ENCODE measurements at places on chromosomes 12 and 14.
A peak's percentile ranks its signal among the peaks of the same experiment; 100 is the strongest.

DNA sequence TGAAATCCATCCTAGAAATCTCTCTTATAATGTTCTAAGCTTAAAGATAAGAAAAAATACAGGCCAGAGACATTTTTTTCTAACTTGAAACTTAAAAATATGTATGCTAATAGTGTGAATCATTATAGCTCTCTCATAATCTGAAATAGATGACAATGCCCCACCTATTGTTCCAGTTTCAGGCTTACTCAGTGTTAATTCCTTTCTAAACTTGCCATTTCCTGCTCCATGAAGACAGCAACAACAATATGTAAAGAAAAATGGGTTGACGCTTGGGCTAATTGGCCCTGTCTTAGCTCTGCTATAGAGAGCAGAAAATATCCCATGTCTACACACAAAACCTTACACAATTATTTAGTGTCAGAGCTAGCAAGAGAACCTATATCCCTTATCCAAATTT is 37.1 kb downstream of the LMO3 start:
- DNase-seq = no peak

DNA sequence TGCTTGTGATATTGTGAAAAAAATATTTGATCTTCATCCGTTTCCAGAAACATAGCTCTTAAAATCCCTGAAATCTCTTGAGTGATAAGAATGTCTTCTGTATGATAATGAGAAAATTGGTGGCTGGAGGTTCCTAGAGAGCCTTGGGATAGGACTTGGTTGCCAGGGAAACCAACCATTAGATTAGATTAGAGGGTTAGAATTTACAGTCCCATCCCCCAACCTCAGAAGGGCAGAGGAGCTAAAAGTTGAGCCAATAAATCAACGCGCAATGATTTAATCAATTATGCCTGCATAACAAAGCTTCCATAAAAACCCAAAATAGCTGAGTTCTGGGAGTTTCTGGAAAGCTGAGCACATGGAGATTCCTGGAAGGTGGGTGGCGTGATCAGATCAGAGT is 10.6 kb downstream of the SEL1L start:
- no peak for DNase-seq

DNA sequence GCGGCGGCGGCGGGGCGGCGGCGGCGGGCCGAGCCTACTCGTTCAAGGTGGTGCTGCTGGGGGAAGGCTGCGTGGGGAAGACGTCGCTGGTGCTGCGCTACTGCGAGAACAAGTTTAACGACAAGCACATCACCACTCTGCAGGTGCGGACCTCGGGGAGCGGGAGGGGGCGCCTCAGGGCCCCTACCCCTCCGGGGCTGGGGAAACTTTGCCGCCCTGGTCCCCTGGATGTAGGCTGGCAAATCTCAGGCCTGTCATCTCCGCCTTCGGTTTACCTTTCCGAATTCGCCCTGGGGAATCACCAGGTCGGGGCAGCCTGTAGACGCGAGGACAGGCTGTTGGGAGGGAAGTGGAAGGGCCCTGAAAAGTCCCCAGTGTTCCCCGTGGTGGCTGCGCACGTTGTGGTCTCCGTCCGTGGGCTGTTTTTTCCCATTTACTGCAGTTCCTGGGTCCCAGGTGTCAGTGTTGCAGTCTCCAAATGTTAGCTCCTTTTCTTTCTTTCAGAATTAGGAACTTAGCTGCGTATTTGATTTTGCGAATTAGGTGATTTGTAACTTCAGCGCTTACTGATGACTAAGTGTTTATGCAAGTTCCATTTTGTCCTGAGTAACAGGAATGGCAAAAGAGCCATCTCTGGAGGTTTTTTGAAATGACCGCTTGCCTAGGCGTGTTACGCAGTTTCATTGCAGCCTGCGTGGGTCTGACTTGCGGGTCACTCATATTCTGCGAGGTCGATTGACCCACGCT is 656 bp downstream of the RAB21 start:
- DNase-seq = peak; percentile 18

DNA sequence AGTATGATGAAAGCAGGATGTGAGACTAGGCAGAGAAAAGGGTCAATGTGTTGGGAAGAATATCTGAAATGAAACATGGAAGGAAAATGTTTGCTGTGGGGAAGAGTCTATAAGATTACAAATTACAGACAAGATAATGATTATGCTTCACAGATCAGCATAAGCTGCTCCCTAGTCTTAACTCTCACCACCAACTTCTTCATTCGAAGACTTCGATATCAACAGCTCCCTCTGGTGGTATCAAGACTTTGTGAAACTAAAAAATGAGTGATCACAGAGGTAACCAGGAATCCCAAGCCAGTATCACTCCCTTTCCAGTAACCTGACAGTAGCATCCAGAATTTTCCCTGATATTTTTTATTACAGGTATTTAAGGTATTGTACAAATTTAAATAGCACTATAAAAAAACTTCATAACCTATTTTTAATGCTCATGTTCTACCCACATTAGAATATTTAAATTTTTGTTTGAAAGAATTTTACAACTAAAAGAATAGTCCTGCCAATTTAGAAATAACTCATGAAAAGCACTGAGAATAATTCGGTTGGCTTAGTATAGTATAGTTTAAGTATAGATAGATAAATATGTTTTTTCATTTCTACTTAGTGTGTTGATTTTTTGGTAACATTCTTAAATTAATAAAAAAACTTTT is 84.4 kb downstream of the C2CD5 start:
- DNase-seq = peak; percentile 43

DNA sequence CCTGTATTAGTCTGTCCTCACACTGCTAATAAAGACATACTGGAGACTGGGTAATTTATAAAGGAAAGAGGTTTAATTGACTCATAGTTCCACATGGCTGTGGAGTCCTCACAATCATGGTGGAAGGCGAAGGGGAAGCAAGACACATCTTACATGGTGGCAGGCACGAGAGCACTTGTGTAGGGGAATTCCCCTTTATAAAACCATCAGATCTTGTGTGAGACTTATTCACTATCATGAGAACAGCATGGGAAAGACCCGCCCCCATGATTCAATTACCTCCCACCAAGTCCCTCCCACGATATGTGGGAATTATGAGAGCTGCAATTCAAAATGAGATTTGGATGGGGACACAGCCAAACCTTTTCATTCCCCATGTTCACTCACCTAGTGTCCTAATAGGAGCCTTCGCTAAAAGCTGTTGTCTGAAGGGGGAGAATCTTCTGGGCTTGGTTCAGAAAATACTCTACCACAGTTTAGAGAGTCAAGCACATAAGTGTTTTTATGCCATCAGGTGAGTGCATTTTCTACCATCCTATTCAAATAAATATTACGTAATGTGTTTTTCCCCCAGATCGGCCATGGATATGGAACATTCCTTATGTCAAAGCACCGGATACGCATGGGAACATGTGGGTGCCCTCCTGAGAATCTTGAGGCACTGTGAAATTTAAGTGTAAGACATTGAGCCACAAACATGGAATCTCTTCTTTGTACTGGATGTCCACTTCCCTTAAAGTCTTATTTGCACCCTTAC is 19.1 kb upstream of the KCNK13 start:
- DNase-seq = no peak

DNA sequence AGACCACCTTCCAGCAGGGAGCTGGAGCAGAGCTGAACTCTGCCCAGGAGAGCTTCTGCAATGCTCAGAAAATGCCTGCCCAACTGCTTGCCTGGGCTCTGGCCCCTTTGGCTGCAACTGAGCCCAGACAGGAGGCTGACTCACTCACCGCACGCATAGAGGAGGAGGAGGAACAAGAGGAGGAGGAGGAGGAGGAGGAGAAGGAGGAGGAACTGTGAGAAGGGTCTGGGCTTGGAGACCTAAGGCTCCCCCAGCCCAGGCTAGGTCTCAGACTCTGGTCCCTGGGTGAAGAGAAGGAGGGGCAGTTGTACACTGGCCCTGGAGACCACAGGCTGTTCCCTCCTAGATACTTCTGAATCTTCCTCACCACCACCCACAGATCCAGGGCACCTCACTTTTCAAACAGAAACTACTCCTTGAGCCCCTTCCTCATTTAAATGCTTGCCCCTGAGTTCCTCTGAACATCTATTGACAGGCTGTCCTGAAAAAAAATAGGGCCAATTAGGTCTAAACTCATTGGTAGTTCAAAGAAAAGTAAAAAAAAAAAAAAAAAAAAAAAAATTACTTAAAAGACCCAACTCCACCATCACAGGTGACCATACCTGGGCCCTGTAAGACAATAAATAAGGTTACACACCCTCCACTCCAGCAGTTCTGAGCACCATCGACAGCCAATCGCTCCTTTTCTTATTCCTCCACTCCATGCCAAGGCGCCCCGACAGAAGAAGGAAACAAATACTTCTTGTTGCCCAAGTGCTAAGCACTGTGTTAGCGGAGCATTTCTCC is 674 bp downstream of the VDR start:
- DNase-seq = no peak

DNA sequence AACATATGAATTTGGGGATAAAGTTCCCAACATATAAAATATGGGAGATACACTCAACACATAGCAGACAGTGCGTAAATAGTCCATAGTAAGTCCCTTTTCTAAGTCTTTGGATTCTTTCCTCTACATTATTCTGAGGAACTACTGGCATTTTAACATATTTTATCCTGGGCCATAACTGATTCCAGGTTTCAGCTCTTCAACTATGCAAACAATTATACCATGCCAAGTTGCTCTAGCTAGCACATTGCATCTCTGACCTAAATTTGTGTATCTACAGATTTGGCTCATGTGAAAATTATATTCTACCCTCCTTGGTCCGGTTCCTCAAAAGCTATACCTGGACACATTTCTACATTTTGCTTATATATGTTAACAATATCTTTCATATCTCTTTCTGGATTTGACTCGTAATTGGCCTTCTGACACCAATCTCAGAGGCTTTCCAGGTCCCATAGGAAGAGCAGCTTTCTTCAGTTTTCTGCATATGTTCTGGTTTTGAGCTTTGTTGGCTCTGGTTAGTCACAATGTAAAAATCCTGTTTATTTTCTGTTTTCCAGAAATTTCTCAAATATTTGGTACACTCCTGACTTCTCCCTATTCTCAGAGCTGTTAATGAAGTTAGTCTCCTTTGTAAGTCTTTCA is 305.4 kb downstream of the BMP4 start:
- DNase-seq = no peak

GRCh38 chr14:76473481-76474263 is 97.7 kb downstream of the ESRRB start:
- no peak for DNase-seq

DNA sequence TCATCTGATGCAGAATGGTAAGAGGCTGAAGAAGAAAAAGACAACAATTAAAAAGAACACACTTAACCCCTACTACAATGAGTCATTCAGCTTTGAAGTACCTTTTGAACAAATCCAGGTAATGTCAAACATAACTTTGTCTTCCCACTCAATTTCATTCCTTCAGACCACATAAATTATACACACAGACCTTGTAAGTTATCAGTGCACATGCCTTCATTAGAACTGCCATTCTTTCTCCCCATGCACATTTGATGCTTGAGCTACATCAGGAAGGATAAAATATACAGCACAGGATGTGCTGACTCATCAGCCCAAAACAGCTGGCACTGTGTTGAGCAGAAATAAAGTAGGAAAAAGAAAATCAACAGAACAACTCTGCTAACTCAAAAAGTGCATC is 246.7 kb downstream of the PAWR start:
- no peak for DNase-seq

GRCh38 chr12:21831791-21832344 is 57.4 kb upstream of the KCNJ8 start:
- DNase-seq = no peak

GRCh38 chr14:34228650-34228976 is 233.4 kb downstream of the SPTSSA start:
- no peak for DNase-seq

DNA sequence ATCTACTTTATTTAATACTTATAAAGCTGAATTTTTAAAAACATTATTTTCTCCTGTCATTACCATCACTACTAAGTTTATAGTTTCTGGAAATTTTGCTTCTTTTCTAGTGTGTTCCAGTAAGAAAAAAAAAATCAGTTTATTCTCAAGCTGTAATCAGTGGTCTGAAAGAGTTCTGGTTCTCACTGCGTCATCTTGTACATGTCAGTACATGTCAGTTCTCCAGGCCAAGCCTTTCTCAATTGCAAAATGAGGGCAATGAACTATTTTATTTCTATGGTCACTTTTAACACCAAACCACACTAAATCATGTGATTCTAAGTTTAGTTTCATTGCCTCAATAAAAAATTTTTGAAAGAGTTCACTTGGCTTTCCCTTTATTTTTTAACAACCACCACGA is 468.9 kb upstream of the LRFN5 start:
- peak; percentile 0 for DNase-seq

DNA sequence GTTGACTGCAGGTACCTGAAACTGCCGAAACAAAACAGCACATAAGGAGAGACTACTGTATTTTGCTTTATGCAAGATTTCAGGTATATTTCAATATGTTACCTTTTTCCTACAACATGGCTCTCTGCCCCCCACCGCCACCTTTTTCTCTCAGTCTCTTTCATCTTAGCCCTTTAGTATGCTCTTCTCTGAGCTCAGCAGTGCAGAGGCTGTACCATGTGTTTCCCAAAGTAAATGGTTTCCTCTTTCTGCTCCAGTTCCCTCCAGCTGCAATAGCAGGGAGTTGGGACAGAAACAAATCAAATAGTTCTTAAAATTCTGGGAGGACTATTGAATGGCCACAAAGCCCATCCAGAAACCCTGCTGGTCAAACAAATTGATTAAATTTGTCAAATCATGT is 4.3 kb downstream of the AMN1 start:
- no peak for DNase-seq

DNA sequence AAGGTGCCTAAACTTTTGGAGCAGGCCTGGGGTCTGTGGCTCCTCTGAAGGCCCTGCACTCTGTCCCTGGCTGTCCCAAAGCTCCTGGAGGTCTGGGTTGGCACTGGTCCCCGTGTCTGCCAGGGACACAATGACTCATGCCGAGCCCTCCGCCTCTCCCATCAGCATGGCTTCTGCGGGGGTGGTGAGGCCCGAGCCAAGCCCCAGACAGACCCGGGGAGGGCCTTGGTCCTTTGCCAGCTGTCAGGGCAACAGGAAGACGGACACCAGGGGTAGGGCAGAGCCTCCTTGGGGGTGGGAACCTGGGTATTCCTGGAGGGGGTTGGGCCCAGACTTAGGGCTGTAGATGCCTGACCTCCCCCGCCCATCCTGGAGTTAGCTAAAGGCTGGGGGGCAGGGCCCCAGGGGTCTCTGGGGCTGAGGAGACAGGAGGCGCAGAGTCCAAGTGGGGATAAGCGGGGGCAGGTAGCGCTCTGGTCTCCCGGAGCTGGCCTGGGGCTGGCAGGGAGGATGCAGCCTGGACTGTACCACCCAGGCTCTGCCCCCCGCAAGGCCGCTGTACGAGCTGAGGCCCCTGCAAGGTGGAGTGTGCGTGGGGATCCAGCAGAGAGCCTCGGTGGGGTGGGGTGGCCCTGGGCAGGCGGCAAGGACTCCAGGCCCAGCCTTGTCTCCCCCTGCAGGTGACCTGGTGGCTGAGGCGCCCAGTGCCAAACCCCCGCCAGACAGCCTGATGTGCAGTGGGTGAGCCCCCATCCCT is 16.4 kb upstream of the PUS1 start:
- peak; percentile 24 for DNase-seq
